Stromal cell of bone marrow (primary cell): ENCODE measurements at places on chromosomes 7 and 10.

DNA sequence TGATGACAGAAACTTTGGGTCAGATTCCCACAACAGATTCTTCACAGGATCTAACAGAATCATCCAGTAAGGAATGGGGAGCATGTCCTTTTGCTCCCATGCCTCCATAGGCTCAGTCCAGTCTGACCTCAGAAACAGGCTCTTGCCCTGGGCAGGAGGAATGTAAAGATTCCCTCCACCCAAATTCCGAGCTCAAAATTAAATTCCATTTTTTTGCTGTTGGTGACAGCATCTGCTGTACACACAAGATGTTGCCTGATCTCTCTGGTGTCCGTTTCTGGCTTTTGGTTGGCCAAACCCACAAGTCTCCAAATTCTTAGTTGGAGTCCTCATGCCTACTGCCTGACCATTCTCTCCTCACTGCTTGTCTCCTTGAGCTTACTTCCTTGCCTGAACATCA, 53.7 kb downstream of the SEM1 start:
- no peak for DNase-seq

DNA sequence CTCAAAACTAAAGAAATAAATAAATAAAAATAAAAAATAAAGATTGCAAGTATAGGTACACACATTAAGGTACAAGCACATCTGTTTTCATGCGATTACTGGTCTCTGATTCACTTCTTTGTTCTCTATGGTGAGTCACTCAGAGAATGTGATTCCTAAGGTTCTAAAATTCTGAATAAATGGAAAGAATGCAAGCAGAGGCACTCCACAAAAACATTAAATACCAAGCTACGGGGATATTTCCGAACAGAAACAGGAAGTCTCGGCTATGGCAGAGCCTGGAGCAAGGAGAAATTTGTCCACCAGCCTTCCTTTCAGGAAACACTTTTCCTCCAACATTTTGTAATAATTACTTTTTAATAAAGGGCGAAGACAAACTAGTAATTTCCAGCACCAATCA, 1.4 kb downstream of the VOPP1 start:
- no peak for DNase-seq

DNA sequence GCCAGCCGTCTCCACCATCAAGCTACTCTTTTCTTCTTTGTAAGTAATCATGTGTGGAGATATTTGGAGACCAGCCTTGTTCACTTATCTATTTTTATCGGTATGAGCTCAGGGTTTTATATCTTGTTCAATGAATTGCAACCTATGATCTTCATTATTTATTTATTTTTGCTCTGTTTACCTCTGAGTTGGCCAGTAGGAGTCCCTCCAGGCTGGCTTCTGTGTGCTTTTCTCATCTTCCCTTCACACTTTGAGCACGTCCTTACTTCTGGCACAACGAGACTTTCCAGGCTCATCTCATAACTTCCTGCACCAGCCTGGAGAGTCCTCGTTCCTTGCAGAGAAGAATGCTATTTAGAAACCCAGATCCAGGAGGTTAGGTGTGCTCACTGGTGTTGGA, 375.8 kb upstream of the PODXL start:
- no peak for DNase-seq

DNA sequence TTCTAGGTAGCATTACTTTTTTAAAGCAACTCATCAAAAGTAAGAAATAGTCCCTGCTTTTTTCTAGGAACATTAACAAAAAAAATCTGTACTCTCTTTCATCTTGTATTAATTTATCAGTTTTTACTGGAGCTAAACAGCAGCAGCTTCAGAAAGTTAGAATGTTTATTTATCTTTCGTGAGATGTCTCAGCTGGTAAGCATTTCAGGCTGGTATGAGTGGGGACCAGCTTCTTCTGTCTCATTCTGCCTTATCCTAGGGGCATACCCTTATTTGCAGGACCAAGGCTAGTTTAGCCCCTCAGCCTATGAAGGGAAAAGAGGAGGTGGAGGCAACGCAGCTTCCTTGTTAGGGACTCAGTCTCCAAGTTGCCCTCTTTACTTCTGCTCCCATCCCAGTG, 35.1 kb downstream of the LANCL2 start:
- DNase-seq = no peak

- peak; percentile 63 for DNase-seq
Observed at GRCh38 chr7:100158229-100159098, at the start of gene TRAPPC14. TRAPPC14 (minus strand) TSS chr7:100158723; CDS start chr7:100158499, 224 bp downstream.

DNA sequence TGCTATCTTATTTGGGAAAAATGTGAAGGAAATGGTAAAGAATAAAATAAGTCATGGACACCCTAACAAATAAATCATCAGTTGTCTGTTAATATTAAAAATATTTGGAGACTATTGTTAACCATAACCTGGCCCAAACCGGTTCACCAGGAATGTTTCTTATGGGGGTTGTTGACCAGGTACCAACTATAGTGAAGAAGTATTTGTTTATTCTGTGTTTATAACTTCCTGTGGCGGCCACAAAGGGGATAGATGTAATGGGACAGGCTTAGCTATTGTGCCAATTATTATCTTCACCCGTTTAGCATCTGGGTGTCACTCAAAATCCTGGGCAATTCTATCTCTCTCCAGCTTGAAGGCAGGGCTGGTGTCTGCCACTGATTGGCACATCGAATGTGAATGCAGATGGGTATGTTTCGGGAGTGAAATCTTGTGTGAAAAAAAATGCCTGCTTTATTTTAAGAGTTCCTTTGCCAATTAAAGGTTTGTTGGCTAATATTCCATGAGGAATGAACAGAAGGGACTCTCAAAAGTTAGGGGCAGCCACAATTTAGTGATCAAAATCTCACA, 500.9 kb downstream of the ARL4A start:
- DNase-seq = no peak

GRCh38 chr7:86995814-86996213, 63.6 kb downstream of the ELAPOR2 start:
- DNase-seq = no peak

DNA sequence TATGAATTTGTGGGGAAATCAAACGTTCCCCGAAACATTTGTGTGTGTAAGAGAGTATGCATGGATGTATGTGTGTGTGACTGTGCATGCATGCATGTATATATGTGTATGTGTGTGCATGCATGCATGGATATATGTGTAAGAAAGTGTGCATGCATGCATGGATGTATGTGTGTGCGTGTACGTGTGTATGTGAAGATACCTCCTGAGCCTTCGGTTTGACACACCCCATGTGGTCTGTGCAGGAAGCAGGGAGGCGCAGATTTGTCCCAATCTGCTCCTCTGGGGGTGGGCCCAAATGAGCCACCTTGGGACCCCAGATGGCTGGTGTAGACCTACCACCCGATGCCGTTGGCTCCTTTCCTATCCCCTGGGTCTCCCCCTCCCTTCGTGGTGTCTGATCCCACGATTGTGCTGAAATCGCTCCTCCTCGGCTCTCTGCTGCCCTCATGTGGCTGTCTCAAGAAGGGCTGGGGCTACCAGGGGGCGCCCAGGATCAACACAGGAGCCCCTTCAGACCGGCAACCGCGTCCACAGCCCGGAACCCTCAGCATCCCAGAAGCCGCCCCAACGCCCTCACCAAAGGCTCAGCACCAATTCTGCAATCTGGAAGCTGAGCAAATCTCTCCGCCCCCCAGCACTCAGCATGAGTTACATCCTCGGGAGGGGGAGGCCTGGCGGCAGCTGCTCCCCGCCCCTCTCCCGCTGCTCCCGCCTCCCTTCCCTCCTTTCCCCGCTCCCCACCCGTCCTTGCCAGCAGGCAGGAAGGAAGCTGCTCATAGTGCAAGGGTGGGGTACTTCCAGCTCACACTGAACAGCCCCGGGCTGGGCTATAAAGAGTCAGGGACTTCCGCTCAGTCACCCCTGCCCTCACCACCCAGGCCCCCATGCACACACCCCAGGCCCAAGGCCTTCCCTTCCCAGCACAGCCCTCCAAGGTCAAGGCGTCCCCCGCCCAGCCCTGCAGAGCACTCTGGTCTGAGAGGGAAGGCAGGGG, 2.3 kb upstream of the NOS3 start:
- no peak for DNase-seq
